ENCODE measurements at places on chromosomes 6 and 20.

DNA sequence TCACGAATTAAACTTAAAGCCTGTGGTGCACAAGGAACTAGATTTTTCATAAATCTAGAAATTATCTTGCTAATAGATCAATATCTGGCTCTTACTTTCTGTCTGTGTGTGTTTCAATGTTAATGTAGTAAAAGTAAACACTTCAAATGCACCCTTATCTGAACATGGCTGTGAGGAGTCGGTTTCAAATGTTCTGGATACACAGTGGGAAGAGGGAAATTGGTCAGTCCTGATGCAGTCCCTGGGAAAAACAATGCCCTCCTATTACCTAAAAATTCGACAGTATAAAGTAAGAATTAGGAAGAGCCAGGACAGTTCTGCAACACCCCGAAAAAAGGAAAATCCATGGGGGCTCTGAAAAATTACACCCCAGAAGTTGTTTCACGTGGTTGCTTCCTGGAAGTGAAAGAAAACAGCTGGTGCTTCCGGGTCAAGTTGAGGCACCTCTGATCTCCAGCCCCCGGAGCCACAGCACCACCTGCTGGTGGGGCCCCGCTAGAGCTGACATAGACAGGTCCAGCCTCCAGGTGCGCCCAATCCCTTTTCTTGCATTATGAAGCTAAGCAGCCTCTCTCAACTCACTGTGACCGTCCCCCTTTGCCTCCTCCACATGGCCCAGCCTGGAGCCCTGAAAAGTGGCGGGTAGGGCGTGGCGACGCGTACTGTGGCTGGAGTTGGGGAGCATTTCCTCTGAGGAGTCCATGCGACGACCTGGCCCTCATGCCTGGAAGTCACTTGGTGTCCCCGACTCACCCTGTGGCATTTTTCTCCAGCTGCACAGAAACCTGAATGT is 8.3 kb downstream of the SEMG2 start:
- peak; percentile 32 for DNase-seq

DNA sequence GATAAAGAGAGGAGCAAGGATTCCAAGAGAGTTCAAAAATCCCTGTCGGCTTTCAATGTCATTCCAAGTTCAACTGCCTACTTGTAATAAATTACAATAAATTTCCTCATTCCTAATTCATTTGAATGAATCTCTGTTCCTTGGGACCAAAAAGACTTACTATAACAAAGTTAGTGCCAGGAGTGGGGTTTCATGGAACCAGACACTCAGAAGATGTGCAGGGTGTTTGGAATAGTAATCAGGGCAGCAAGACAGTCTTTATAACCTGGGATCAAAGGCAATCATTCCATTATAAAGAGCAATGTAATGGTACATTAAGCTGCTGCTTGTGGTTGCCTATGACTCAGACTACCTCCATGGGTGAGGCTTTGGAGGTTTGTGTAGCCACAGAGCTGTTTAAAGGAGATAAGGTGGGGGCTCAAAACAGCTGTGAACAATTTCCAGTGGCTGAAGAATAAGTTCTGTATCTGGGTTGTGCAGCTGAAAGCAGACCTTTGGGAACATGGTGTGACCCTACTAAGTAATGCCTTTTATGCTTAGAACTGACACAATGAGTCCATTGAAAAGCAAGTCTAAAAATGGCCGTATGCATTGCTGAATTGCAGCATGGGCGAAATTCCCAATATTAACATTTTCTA is 159.9 kb downstream of the LINC00237 start:
- no peak for DNase-seq

- DNase-seq, result peak; percentile 94
These were observed 45.9 kb upstream of the PXDC1 start for GRCh38 chr6:3797231-3798054.

GRCh38 chr20:10555865-10556308 is 117.9 kb downstream of the JAG1 start:
- DNase-seq, result peak; percentile 76

DNA sequence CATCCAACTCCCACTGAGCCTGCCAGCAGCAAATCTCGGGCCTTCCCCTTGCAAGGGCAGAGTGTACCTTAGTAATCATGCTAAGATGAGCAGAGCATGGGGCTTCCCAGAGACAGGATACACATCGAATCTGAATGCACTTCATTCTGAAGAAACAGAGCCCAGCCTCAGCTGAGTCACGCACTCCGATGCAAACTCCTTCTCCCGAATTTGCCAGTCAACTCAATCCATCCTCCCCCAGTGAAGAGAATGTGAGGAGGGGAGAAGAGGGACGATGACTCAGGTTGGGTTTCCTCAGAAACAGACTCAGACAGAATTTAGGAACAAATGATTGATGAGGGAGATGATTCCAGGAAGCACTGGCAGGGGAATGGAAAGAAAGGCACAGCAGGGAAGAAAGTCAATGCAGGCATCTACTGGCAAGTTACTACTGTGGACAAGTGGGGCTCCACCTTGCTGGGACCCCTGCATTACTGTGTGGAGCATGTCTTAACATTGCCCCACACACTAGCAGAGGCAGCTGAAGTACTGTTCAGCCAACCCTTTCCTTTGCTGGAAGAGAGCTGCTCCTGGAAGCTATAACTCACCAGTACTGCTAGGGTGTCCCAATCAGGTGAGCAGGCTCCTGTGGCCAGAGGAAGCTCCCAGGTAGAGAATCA is 251.6 kb downstream of the ADGB start:
- peak; percentile 66 for DNase-seq

DNA sequence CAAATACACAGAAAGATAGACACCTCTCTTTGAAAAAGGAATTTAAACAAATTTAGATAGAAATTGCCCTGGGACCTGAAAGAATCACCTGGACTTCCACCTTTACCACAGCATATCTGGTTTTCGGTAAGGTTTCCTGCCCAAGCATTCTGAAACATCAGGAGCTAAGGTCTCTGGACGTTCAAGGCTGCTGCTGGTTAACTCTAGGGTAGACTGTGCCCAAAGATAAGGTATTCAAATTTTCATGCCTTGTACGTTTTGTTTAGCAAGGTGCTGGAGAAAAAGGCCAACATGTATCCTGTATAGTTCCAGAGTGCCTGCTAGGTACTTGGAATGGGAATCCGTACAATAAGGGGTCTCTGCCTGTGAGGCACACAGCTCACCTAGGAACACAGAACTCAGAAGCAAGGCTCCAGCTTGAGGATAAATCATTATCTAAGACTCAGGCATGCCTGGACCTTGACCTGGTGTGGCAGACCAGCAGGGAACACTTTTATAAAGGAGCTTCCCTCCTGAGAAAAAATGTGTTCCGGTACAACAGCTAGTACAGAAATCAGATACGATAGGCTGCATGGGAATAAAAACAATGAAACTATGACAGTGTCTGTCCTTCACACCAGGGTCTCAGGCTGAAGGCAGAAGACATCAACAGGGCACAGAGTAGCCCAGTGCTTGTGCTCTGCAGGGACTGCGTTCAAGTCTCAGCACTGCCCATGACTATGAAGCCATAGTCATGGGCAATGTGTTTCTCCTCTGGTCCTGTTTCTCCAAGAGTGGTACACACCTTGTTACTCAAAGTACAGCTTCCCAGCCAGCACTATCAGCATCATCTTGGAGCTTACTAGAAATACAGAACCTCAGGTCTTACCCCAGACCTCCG is 70.4 kb downstream of the METTL24 start:
- DNase-seq, result no peak

DNA sequence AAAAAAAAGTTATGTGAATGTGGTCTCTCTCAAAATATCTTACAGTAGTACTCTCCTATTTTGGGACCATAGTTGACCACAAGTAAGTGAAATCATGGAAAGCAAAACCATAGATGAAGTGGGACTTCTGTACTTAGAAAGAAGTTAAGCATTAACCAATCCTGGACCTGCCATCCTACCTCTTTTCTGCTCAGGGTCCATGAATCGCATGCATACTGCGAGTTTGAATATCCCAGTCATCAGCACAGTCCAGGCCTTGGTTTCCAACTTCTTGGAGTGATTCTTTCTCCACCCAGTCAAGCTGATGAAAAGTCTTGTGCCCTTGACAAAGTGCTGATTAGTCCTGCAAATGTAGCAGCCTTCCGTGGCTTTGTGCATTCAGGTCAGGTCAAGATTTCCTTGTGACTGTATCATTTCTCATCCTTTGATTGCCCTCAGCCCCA is 46.0 kb downstream of the RNF217 start:
- no peak for DNase-seq

- peak; percentile 17 for DNase-seq
These were observed 2.4 kb downstream of the MARCKS start for GRCh38 chr6:113859349-113860180.

DNA sequence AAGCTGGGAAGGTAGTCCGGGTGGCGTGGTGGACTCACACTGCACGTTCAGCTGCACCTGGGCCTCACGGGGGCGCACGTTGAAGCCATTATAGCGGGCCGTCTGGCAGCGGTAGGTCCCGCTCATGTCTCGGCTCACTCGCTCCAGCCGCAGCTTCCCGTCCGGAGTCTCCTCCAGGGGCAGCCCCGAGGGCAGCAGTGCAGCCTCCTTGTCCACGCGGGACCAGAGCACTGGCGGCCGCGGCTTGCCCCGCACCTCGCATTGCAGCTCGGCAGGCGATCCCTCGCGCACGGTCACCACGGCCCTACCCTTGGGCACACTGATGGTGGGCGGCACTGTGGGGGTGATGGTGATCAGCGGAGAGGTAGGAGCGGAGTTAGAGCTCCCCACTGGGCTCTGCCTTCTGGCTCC is 47.6 kb downstream of the MDGA1 start:
- DNase-seq, result no peak

- no peak for DNase-seq
These were observed 109.0 kb downstream of the RALGAPA2 start for GRCh38 chr20:20603339-20603990.

- DNase-seq, result peak; percentile 60
These were observed 28.7 kb downstream of the PTPRK start for GRCh38 chr6:128491610-128492206.

DNA sequence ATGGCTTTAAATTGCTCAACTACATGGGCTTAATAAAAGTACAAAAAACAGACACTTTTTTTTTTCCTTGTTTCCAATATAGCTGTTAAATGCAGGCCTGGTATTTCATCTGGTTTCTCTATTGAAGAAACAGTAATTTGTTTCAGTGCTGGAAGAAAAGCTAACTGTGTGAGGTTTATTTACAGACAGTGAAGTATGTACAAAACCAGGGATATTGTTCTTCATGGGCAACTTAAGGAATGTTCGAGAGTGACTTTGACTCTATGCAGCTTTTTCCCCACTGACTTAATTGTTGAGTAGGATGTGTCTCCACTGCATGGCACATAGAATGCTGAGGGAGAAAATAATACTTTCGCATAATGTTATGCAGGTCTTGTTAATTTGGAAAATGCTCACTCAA is 31.0 kb upstream of the PRL start:
- no peak for DNase-seq

DNA sequence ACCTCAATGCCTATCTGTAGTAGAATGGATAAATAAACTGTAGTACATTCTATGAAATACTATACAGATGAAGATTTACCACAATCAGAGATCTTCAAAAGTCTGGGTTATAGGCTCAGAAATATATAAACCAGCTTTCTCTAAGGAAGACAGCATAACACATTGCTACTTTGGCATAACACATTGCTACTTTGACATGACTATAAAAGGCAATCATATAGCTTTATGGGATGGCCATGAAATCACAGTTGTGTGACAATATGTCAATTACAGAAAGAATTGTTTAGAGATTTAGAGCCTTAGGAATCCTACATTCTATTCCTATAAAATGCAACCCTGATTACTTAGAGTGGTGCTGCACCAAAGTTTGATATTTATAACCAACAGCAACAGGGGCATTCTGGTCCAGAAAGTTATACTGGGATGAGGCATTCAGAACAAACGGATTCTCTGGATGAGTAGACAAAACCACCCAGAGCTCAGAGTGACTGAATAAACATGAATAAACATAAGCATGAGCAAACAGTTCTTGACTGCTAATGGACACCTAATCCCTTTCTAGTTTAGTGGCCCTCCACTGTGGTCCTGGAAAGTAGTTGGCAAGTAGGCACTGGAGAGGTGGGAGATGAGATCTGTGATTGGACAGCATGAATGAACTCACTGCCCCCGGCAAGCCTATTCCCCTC is 12.0 kb downstream of the TTI1 start:
- DNase-seq, result no peak

- DNase-seq, result peak; percentile 54
These were observed 27.5 kb downstream of the EPB41L1 start for GRCh38 chr20:36181934-36182603.

DNA sequence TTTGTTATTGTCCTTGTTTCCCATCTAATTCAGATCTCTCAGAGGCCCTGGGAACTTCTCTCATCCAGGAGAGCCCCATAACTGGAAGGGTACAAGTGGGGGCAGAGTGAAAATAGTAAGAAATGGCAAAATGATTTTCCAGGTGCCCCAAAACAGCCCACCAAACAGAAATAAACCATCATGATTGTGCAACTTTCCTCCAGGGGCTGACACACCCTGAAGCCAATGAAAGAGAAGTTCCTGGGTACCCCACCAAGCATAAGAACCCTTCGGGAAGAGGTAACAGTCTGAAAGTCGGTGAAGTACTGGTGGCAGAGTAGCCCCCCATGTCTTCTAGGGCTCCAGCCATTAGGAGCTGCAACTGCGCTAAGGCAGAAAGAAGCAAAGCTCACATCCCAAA is 282.0 kb downstream of the PTPRT start:
- no peak for DNase-seq

- no peak for DNase-seq
These were observed 44.4 kb downstream of the DACT2 start for GRCh38 chr6:168275168-168275567.

GRCh38 chr6:122008101-122008999 is 391.1 kb upstream of the HSF2 start:
- DNase-seq, result no peak

- peak; percentile 71 for DNase-seq
These were observed 1.1 kb downstream of the MGME1 start for GRCh38 chr20:17969884-17970409.

- no peak for DNase-seq
These were observed 37.9 kb downstream of the CDH26 start for GRCh38 chr20:59996108-59996507.

DNA sequence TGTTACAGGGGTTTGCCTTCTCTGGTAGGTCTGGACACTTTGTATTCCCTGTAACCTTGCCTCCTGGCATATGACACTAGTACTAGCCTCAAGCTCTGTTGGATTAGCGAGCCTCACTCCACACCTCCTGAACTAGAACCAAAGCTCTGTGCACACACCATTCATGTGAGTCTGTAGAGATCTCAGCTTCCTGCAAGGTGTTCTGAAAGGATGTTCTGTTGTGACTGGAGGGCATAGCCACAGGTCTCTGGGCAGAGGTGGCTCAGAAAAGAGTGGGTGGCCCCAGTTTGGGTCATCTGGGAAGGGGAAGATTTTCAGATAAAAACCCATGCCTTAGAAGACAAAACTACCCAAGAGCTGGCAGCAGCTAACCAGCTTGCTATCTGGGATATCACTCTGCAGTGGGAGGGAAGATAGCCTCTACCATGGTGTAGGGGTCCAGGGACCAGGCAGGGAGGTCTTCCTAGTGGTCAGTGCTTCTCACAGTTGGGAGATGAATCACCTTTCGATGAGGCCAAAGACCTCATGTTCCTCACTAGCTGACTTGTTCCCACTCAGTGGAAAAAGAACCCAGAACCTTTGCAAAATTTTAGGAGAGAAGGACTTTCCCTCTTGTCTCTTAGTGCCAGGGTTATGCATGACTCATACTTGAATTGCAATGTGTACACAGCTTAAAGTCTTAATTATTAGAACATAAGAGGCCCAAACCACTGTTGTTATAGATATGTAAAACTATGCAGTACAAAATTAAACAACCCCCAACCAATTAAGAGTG is 41.4 kb downstream of the HLA-F start:
- DNase-seq, result no peak

All from A172 (cell line).